HepG2 (cell line): ENCODE measurements at places on chromosomes 7 and 10. TPM values are rescaled to one million over a fixed set of nuclear protein-coding genes. Genes with fewer than 3 reads are reported as not detected.

DNA sequence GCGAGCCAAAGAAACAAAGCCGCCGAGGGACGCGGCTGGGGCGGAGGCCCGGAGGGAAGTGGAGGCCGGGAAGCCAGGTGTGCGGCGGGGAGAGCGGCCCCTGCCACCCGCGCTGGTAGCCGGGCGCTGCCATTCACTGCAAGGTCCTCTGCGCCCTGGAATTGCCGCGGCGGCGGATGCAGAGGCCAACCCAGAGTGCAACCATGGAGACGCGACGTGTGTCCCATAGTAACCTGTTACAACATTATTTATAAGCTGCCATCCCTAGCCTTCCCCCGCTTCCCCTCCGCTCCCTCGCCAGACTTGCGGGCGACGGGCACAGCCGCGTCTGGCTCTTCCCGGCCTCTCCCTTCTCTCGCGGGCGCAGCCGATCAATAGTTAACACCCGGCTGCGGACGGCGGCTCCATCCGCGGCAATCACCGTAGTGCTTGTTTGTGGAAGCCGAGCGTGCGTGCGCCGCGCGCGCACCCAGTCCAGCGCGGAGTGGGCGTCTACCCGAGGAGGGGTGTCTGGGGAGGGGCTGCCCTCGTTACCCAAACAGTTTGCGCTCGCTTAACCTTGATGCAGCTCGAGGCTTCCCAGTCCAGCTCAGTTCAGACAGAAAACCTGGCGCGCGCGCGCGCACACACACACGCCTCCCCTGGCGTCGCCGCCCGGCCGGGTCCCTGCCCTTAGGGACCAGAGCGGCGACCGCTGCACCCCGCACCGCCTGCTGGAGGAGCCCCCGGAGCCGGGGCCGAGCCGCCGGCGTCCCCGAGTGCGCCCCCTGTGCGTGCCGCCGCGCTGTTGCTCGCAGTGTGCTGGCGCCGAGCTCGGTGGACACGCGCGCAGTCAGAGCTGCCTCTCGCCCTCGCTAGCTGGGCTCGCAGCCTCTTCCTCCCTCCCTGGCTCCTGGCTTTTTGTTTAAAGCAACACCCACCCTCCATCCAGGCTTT, 165.4 kb upstream of the DPP6 start:
- no peak for DNase-seq

- no peak for DNase-seq
Measured at GRCh38 chr7:122010116-122010515, 133.9 kb downstream of the AASS start.

GRCh38 chr10:129514568-129515451, 47.8 kb downstream of the MGMT start:
- DNase-seq = no peak

DNA sequence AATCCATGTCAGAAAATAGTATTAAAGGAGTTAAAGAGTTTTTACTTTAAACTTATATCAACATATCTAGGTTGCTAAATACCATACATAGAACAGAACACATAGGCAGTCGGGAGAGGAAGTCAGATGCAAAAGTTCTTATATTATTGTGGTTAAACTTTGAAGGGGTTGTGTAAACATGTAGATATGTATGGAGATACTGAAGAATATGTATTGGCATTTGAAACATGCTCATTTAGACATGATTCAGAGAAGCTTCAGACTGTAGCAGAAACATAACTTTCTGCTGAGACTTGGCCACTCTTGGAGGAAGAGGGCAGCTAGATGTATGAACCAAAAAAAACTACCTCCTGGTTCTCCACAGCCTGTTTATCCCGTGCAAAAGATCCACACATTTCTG, 103.5 kb upstream of the FERD3L start:
- no peak for DNase-seq

DNA sequence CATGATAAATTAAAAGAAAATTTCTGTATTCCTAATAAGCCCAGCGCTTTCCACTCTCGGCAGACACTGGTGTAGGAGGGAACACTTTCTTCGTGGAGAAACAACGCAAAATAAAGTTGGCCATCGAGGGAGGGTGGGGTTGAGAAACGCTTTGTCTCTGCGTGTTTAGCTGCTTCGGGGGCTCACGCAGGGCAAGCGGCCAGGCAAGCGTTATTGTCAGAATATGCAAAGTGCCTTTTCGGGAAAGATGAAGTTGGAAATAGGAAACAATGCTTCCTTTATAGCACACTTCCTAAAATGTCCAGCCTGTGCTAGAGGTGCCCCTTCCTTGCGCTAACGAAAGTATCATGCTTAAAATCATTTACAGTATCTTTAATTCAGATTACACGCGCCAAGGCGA, 1.9 kb upstream of the EBF3 start:
- DNase-seq = no peak

The PIK3CG gene
- polyA plus RNA-seq = not detected in 2 replicates

GRCh38 chr7:139334399-139335150, 6.6 kb upstream of the FMC1 start:
- DNase-seq = no peak

The NDUFA5 gene
- 10.7 and 16.9 TPM in 2 replicates for polyA plus RNA-seq

The IGFBP3 gene
- 57.5 and 91.8 TPM in 2 replicates for polyA plus RNA-seq

DNA sequence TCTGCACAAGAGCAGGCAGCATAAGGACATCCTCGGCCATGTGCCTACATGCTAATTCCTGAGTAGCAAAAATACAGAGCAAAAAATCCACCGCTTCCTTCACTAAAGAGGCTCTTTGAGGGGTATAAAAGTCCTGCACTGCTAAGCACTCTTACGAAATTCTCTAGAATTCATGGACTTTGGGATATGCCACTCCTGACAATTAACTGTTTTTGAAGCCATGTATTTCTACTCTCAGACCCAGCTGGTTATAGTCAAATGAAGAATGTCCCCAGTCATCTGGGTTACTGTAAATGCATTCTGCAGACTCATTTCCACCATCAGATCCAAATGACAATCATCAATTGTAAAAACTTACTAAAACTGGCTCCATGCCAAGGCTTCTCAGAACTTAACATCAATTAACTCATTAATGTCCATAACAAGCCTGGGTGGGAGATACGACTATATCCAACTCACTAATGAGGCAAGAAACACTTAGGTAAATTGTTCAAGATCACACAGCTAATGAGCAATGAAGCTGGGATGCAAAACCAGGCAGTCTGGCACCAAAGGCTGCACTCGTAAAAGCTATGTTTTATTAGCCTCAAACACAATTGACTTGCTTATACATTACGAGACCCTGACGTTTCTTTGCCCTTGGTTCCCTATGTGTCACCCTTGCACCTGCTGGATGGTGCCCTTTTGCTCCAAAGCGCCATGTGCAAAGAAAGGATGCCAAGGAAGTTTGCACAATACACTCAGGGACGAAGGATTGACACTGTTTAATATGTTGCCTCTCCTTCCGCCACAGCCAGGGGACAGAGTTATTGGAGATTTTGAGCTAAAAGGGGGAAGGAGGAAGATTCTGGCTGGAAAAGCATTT, 250.4 kb downstream of the ELMO1 start:
- peak; percentile 49 for DNase-seq

The PRLHR gene
- polyA plus RNA-seq = not detected in 2 replicates

GRCh38 chr10:79090134-79090803, 21.5 kb downstream of the ZMIZ1 start:
- DNase-seq = no peak

GRCh38 chr7:186516-187113, 5.8 kb upstream of the FAM20C start:
- no peak for DNase-seq

The PNLIPRP1 gene
- polyA plus RNA-seq = not detected in 2 replicates

- no peak for DNase-seq
Measured at GRCh38 chr7:41053820-41054219, 649.1 kb downstream of the INHBA start.

The RNF32 gene
- polyA plus RNA-seq = not detected in 2 replicates

GRCh38 chr10:314381-314780, 179.1 kb downstream of the ZMYND11 start:
- DNase-seq = no peak

DNA sequence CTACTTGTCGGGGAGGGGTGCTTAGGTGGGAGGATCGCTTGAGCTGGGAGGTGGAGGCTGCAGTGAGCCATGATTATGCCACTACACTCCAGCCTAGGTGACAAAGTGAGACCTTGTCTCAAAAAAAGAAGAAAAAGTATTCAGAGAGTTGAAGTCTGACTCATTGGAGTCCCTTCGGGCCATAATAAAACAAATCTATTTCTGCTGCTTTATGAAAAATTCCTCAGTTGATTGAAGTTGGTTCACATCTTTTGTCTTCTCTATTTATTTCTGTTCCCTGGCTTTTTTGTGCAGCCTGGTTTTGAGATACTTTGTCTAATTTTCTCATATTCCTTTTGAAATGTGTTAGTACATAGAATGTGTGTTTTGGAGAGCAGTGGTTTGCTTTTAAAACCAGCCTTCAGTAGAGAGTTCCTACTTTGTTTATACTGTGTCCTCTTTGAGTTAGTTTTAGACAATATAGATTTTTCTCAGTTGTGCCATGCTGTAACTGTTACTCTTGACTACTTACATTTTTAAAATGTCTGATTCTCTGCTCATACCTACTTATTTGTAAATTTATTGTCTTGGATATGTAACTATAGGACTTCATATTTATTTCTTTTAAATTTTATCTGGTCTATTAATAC, 36.7 kb downstream of the LUC7L2 start:
- no peak for DNase-seq

The DGKI gene
- 0.17 TPM in 1 of 2 replicates, not detected in the other for polyA plus RNA-seq

- DNase-seq = no peak
Measured at GRCh38 chr10:102457591-102458150, 6.3 kb upstream of the C10orf95 start.

- DNase-seq = no peak
Measured at GRCh38 chr7:52146871-52147634, 830.4 kb upstream of the COBL start.

DNA sequence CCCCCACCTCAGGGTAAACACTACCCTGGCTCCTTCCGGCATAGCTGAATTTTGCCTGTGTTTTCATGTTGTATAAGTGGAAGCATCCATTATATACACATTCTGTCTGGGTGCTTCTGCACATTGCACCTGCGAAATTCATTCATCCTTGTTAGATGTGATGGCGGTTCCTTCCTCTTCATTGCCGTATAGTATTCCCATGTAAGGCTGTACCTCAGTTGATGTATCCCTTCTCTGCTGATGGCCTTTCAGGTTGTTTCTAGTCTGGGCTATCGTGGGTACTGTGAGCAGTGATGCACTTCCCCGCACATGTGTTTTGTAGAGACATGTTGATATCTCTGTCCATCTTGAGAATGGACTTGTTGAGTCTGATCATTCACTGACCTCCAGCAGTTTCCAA, 28.9 kb downstream of the ELFN1 start:
- DNase-seq = no peak

The CCDC3 gene
- polyA plus RNA-seq = 0.03 TPM in 1 of 2 replicates, not detected in the other

The SPRN gene
- polyA plus RNA-seq = not detected in 2 replicates

The OPN1SW gene
- not detected in 2 replicates for polyA plus RNA-seq

DNA sequence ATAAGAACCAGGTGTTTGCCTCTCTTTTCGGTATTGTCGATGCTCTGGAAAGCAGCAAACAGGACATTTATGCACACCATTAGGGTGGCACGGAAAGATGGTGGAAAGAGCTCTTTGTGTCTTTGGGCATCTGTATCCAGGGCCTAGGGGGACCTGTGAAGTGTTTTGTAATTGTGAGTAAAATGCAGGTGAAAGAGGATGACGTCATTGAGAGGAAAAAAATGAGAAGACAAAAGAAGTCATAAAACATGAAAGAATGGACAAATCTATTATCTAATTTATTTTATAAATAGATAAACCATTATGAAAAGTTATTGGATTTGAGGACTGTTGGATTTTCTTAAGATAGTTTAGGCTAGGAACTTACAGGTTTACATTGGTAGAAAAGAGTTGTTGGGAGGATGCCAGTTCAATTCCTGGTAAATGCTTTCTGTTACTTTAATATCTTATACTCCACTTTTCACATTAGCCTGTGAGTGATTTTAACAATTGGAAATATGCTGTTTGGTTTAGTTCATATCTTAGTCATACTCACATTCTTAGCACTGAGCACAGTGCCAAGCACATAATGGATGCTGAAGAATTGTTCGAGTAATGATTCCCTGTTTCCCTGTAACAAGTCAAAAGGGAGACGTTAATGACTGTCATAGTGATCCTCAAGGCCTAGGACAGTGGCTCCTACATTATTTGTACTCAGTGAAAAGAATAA, 62.6 kb downstream of the EXOC4 start:
- DNase-seq = no peak

DNA sequence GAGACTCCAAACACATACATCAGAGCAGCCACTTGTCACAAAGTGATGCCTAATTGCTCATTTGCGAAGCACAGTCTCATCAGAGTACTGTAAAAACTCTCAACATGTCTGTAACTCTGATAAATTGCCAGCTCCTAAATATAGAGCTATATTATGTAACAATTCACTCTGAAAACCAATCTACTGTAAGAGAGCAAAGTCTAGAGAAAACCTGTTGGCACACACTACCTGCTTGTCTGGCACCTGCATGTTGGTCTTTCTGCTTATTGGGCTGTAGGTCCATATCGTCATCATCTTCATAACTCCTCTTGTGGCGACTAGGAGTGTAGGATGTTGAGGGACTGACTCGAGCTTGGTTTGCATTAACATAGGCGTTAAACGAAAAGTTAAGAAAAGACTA, 19.8 kb downstream of the MCMBP start:
- DNase-seq = no peak

The RET gene
- polyA plus RNA-seq = not detected in 2 replicates

The DIP2C gene
- polyA plus RNA-seq = 2.7 and 3.0 TPM in 2 replicates

The CAMK1D gene
- under 0.01 TPM in 1 of 2 replicates, not detected in the other for polyA plus RNA-seq

The AGAP5 gene
- polyA plus RNA-seq = 7.9 and 8.7 TPM in 2 replicates

DNA sequence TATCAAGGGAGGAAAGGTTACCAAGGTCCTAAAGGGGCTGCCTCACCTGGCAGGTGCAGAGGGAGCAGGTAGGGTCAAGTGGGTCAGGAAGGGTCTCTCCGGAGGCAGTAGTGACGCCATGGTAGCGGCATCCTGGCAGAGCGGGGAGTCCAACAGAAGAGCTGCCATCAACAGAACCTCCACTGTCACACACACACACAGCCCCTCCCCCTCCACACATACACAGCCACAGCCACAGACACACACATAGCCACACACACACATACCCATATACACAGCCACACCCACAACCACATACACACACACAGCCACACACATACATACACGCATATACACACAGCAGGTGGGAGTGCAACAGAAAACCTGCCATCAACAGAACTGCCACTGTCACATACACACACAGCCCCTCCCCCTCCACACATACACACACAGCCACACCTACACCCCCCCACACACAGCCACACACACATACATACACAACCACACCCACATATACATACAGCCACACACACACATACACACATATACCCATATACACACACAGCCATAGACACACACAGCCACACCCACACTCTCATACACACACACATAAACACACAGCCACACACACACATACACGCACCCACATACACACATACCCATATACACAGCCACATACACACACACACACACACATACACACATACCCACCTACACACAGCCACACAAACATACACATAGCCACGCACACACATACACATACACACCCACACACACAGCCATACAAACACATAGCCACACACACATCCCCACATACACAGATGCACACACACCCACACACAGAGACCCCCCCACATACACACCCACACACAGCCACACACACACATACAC, 23.1 kb downstream of the KCP start:
- no peak for DNase-seq

GRCh38 chr10:74419958-74420375, 268.9 kb downstream of the ADK start:
- no peak for DNase-seq

The NOLC1 gene
- polyA plus RNA-seq = 47.9 and 50.6 TPM in 2 replicates
